ENCODE measurements at places on chromosomes 6 and 20.

DNA sequence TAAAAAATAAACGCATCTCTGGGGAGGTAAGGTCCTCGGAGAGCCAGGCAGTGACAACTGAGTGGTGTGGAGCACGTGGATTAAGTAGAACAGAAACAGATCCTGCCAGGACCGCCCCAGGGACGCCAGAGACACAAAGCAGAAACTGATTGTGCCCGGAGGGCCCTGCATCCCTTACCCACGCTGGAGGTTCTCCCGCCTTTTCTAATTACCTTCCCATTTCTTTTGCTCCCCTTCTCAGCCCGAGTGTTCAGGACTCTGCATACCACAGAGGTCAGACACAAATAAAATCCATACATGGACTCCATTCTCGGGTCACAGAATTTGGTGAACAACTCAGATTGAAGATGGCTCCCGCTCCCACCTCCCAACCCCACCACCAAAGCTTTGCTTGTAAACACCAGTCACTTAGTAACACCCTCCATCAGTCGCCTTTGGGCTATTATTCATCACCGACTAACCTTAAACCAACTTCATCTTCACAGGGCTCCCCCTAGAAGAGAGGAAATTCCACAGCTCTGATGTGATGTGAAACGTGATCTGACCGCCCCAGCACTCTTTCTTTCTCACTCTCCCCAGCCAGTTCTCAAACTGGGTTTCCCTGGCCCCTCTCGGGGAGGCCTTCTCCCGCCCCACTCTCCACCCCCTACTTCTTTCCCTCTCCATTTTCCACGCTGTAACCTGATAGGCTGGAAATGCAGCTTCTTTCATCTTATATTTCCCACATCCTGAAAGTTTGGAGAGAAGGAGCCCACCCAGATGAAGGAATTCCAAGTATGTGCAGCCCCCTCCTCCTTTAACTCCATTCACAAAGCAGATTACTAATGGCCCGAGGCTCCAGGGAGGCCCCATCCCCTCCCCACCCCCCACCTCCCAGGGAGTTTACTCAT, 32.5 kb upstream of the PIM1 start:
- no peak for DNase-seq

GRCh38 chr6:109475625-109476024, 7.4 kb downstream of the ZBTB24 start:
- no peak for DNase-seq

- DNase-seq = no peak
Measured at GRCh38 chr20:32045999-32046398, 6.0 kb upstream of the HCK start.

DNA sequence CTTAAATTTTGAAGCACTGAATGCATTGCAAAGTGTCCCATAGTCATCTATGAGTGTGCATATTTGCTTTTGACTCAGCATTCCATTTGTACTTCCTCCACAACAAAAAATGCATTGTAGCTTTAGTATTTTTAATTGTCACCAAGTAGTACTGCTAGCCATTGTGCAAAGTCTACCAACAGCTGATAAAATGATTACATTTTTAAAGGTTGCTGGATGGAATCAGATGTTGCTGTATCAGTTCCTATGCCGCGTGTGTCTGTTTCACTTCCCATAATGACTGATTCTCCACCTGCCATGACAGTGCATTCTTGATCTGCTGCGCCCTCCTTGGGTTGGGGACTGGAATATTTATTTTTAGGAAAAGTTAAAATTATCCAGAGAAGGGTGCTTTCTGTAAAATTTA, 41.2 kb downstream of the SLX4IP start:
- no peak for DNase-seq

DNA sequence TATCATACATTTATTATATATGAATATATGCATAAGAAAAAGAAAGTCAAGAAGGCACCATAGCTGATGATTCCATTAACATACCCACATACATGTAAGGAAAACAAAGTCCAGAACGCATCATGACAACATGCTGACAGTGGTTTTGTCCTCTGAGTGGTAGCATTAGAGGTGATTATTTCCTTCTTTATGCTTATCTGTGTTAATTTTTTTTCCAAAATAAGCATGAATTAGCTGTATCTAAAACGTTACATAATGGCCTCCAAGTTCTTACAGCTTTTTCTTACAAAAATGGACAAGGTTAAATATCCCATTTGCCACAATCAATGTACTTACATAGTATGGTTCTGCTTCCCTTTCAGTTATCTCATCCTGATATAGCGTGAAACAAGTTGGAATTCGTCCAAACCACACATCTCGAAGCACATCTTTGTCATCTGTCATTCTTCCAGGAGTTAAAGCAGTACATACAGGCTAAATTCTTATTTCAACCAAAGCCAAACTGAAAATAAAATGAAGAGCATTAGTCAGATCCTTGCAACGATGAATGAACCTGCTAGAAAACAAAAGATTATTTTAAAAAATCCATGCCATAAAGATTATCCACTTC, 9.7 kb downstream of the ATG5 start:
- DNase-seq = peak; percentile 58

GRCh38 chr20:36462440-36463211, 78.7 kb upstream of the MYL9 start:
- DNase-seq = no peak

GRCh38 chr6:154994836-154995253, 270 bp upstream of the TIAM2 start:
- DNase-seq = no peak

- DNase-seq = no peak
Measured at GRCh38 chr20:11153819-11154218, 480.0 kb upstream of the JAG1 start.

Measured in NCI-H2171 treated with DMSO at 0.1 percent for 48 hours (cell line).